ENCODE measurements at places on chromosomes 13 and 19.

- DNase-seq, result no peak
Observed at GRCh38 chr13:110706570-110707372, 855 bp upstream of the CARS2 start.

DNA sequence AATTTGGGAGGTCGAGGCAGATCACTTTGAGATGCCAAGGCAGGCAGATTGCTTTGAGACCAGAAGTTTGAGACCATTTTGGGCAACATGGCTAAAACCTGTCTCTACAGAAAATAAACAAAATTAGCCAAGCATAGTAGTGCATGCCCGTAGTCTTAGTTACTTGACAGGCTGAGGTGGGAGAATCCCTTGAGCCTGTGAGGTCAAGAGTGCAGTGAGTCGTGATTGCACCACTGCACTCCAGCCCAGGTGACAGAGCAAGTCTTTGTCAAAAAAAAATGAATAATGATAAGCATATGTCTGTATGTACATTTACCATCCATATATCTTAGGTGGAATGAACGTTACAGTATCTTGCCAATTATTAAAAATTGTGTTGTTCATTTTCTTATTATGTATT lies 2447.7 kb downstream of the PCDH9 start:
- no peak for DNase-seq

DNA sequence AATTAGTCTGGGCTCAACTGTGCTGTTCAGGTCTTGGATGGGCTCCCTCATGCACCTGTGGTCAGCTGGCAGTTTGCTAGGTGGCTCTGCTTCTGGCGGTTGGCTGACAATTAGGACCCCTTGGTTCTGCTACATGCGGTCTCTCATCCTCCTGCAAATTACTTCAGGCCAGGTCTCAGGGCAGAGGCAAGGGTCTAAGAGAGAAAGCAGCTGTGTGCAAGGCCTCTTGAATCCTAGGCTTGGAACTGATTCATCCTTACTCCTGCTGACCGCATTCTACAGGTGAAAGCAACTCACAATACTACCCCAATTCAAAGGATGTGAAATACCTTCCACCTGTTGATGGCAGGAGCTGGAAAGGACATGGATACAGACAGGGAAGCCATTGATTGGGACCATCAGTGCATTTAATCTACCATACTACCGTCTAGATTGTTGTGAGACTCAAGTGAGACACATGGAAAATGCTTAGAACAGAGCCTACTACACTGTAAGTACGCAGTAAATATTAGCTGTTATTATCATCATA lies 19.1 kb downstream of the CBY2 start:
- no peak for DNase-seq

DNA sequence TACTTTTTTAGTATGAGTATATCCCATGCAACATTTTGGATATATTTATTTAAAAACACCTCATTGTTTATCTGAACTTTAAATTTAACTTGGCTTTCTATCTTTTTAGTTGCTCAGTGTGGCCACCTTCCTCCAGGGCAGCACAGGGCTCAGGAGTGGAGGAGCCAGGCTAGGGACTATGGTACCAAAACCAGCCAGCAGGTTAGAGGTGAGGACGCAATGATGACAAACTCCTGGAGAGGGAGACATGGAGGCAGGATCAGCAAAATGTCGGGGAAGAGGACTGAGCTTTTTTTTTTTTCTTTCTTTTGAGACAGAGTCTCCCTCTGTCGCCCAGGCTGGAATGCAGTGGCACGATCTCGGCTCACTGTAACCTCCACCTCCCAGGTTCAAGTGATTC lies 29.6 kb upstream of the CALM3 start:
- DNase-seq, result no peak

- no peak for DNase-seq
Observed at GRCh38 chr19:19204181-19204580, 967 bp upstream of the NR2C2AP start.

- no peak for DNase-seq
Observed at GRCh38 chr13:103184413-103184812, 118.2 kb upstream of the SLC10A2 start.

GRCh38 chr13:94143624-94144350 lies 335.7 kb downstream of the DCT start:
- DNase-seq, result no peak

DNA sequence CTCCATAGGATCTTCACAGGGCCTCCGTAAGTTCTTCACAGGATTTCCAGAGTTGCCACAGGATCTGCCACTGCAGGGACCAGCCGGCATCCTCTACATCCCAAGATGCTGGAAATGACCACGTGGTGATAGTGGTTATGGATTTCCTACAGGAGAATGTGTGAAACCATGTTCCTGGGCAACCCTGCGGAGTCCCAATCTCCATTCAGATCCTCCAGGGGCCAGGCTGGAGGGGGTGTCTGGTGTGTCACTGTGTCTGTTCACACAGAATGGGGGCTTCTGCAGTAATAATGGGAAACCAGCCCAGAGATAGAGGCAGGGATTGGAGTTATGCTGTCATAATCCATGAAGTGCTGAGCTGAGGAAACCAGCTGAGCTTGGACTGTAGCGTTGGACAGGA lies 8.6 kb downstream of the LILRA6 start:
- no peak for DNase-seq

Measured in stimulated activated CD4-positive, alpha-beta T cell treated with anti-CD3 and anti-CD28 coated beads, Interleukin-15, amount 100 ng/mL, for 1 hour (primary cell).